CD4-positive, alpha-beta T cell (primary cell): ENCODE measurements at places on chromosomes 16 and 17. TPM values are rescaled to one million over a fixed set of nuclear protein-coding genes. Genes with fewer than 3 reads are reported as not detected.

The KCNJ16 gene
- total RNA-seq = not detected

- DNase-seq = no peak
Measured at GRCh38 chr16:85521552-85522307, 91.4 kb upstream of the GSE1 start.

DNA sequence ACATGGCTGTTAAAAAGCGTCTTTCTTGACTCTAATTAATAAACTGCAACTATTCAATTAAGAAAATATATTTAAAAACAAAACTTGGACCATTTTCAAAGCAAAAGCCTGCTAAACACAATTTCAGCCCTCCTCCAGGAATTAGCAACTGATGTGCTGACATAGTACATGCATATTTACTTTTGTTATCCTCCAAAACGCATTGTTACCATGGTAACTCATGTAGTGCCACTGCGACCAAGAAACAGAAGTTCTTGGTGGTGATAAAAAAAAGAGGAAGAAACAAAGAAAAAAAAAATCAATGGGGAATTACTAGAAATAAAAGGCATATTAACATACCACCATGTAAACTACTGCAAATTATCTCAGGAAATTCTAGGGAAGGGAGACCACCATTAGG lies 793.4 kb upstream of the CDH8 start:
- no peak for DNase-seq

DNA sequence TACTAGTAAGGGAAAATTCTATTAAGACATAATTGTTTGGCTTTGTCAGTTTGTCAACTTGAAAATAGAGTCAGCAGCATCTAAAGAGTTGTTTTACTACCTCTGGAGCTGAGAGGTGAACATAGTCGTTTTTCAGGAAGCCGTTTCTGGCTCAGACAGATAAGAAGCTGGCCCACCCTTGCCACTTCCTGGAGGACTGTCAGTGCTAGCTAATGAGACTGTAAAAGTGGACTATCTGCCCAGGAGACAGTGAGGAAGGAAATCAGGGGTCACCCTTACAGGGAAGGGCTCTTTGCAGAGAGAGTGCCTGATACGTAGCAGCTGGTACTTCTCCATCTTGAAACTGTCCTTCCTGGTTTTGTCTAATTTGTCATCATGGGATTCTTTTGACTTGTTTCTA lies 328.7 kb downstream of the WWOX start:
- no peak for DNase-seq

The MT1E gene
- 2.9 TPM for total RNA-seq

GRCh38 chr16:67389911-67390815 lies 3.1 kb downstream of the TPPP3 start:
- DNase-seq = no peak

The CTRB1 gene
- total RNA-seq = not detected
